CD4-positive, alpha-beta T cell treated with Interleukin-15 for 4 hours (primary cell): ENCODE measurements at places on chromosomes 11 and 22.

DNA sequence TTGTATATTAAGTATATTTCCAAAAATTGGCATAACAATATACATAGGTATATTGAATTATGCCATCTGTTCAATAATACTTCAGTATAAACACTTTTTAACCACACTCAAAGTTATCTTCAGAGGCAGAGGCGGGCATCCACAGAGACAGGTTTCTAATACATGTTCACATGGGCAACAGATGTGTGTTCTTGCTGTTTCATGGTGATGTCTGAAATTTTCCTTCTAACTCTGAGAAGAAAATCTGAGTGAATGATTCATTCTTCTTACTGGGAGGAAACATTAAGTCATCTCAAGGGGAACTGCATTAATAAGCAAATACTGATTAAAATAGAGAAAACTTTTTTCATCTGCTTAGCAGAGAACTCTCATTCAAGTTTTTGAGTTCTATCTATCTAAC lies 1074.5 kb downstream of the LRRC4C start:
- no peak for DNase-seq

DNA sequence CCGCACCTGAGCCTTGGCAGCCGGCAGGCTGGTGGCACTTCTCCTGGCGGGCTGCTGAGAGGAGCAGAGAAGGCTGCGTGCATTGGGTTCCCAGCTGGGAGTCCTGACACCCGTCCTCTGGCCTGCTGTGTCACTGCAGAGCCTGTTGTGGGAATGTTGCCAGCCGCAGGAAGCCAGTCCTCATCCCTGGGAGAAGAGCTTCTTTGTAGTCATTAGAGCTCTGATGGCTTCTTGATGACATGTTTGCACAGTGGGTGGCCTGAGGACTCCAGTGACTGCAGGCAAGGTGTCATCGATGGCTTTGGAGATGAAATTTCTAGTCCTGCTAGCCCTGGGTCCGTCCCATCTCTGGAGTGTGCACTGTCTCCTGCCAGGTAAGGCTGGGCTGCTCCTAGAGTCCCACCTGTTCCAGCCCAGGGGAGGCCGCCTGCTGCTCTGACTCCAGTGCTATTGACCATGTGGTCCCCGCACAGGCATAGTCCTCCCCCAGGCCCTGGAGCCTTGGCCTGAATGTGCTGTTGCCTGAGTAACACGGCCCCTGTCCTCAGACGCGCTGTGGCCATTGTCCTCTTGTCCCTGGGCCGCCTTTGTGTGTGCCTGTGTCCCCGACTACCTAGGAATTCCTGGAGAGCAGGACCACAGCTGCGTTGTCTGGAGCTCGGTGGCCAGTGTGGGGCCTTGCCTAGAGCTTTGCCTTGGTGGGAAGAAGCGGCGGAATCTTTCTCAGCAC lies 129.2 kb downstream of the CACNA1I start:
- DNase-seq, result no peak

DNA sequence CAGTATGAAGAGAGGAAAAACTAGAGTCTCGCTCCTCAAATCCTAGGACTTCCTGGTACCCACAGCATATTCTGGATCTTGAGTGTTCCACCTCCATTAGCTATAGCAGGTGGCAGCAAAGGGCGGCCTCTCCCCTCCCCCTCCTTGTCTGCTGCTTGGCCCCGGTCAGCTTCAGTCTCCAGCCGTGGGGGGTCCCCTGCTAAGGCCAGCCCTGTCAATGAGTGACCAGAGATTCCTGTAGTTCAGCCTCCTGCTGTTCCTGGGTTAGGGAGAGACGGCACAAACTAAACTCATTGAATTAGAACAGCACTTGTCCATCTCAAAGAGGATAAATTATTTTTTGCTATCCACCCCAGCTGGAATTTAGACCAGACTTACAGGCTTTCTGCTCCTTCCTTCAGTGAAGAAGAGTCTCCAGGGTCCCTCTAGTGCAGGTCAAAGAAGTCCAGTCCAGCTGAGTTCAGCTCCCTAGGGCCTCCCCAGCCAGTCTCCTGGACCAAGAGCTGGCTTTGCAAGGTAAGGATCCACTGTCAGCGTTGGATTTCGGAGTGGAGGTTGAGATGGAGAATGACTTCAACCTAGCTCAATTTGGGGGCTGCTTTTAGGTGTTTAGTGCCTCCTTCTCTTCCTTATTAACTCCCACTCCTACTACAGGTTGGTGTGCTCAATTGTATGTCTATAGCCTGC lies 1.1 kb upstream of the PHLDB1 start:
- no peak for DNase-seq

DNA sequence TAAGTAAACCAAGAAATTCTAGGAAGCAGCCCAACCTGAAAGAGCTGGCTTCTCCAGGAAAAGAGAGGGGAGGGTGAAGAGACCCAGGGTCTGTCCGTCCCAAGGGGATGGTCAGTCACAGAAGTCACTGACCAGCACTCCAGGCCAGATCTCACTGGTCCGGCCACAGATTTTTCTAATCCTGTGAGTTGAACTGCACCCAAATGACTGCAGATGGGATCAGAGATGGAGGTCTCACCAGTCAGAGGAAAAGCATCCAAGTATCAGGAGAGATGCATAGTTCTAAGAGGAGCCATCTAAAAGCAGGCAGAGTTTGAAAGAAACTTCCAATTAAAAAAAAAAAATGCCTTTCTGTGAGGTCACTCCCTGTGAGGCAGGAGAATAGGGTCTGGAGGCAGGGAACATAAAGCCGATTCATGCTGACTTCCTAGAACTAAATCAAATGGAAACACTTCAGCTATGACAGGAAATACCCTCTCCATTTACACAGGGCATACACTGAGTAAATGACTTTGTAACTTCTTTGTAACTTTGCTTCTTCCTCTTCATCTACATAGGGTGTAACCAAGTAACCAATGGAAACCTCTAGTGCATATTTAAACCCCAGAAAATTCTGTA lies 144.5 kb downstream of the CCDC34 start:
- no peak for DNase-seq
